ENCODE measurements at places on chromosomes 12 and 14.

GRCh38 chr14:54798465-54799124 lies 104.0 kb downstream of the GCH1 start:
- no peak for DNase-seq

- DNase-seq = no peak
These were observed 6.0 kb upstream of the GPR84 start for GRCh38 chr12:54370171-54370730.

DNA sequence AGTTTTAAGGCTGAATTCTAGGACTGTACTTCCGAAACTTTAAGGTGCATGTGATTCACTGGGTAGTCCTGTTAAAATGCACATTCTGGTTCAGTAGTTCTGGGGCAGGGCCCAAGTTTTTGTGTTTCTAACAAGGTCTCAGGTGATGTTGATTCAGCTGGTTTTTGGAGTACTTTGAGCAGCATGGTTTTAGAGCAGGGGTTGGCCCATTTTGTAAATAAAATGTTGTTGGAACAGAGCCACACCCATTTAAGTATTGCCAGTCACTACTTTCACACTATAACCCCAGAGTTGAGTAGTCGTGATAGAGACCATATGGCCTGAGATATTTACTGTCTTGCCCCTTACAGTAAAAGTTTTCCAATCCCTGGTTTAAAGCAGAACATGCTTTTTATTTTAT lies 111.3 kb downstream of the SYNE2 start:
- DNase-seq = no peak

DNA sequence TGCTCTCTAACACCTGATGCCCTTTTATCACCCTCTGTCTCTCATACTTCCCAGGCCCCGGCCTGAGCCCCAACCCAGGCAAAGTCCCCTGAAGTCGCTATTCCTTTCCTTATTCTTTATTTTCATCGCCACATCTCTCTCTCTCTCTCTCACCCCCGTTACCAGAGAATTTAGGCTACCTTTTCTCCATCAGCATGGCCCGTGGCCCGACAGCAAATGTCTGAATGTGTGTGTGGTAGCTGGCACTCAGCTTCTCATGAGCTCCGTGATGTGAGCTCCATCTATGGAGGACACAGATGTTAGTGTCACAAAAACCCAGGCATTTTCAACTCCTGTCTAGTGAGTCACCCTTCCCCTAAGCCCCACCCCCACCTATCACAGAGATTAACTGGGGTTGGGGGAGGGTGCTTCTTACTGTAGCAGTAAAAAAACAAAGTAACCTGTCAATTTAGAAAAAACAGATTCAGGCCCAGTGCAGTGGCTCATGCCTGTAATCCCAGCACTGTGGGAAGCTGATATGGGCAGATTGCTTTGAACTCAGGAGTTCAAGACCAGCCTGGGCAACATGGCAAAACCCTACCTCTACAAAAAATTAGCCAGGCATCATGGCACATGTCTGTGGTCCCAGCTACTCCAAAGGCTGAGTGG lies 53.8 kb downstream of the VCPKMT start:
- peak; percentile 48 for DNase-seq

DNA sequence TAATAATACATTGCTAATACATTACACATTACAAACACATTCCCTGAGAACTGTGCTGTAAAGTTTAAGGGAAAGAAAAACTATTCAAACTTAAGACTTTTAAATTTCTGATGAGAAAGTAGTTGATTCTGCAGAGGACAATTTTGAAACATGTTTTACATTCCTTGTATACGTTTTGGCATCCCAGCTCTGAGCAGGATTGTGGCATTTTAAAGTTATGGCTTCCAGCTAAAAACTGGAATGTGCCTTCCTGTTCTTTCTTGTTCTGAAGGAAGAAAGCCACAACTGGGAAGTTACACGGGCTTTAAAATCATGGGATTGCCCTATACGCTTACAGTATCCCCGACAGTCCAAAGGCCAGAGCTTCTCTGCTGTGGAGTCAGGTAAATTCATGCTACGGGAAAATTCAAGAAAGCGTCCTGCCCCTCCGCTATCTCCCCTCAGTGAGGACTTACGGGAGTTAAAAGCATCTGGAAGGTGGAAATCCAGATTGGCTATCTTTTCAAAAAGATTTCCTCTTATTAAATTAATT lies 10.8 kb upstream of the KLHL42 start:
- DNase-seq = no peak

DNA sequence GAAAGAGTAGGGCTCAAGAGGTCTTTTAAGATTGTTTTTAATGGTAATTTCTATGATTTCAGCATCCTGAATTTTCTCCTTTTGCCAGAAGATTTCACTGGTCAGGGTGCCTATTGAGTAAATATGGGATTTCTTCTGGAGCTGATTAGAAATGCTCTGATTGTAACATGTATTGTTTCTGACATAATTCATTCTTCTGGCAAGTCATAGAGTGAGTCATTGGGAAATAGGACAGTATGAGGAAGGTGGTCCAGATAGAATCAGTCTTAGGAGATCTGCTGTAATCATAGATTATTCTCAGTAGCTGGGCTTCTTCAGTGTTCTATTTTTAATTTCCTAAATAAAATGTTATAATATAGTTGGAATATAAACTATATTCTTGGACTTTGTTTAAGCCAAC lies 182.0 kb upstream of the NAV3 start:
- no peak for DNase-seq

GRCh38 chr12:21683115-21683514 lies 25.5 kb upstream of the LDHB start:
- DNase-seq = no peak

DNA sequence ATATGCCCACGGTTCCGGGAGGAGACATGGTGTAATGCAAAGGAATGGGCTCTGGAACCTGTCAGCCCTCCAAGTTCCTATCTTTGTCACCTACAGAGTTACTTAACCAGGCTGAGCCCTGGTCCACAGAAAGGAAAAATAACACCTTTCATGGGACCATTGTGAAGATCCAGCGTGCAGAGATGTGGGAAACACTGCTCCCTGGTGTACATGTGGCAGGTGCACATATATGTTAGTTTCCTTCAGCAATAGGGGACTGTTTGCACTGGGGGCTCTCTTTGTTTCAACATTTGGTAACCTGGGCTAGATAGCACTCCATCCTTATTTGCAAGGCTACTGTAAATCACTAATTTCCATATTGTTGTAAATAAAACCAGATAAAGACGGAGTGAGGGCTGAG lies 72.3 kb downstream of the ANO2 start:
- peak; percentile 50 for DNase-seq

DNA sequence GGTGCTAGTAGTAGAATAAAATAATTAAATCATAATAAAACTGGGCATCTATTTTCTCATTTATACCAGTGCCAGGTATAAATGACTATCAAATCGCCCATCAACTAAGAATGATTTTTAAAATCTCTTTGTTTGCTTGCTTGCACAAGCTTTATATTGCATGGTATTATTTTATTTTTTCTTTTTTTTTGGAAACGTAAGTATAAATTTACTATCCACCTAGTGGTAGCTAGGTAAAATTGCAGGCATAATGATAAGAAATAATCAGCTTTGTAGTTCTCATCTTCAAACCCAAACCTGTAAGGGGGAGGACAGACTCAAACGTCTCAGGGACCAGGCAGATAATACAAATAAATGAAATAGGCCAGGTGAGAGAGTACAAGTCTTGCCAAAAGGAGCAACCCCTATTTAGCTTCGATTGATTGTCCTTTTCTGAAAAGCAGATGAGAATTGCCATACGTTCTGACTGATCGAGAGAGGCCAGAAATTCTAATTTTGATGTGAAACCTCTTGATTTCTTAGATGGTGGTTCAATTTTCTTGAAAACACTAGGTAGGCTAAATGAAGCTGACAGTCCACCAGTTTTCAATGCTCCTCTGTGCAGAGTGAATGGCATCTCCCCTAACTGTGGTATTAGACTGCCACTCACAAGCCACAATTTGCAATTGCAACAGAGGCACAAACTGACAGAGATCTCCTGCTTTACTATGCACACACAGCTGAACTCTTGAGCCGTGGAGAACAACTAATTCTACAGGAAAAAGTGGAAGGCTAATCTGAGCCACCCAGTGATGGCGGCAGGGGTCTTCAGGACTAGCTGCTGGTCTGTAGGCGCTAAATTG lies 189.3 kb downstream of the DACT1 start:
- no peak for DNase-seq

GRCh38 chr12:64036414-64036813 lies 185.7 kb downstream of the KICS2 start:
- DNase-seq = no peak

DNA sequence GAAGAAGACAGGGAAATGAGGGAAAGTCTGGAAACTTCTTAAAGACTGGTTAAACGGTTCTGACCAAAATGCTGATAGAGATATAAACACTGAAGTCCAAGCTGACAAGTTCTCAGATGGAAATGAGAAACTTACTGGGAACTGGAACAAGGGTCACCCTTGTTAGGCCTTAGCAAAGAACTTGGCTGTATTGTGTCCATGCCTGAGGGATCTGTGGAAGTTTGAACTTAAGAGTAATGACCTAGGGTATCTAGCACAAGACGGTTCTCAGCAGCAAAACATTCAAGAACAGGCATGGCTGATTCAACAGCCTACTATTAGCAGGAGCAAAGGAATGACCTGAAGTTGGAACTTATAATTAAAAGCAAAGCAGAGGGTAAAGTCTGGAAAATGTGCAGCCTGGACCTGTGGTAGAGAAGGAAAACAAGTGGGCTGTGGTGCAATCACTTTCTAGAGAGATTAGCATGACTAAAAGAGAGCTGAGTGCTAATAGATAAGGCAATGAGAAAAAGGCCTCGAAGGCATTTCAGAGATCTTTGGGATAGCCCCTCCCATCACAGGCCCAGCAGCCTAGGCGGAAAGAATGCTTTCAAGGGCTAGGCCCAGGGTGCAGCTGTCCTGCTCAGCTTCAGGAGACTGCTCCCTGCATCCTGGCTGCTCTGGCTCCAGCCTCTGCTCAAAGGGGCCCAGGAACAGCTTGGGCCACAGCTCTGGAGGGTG lies 60.3 kb downstream of the ATP2B1 start:
- no peak for DNase-seq

DNA sequence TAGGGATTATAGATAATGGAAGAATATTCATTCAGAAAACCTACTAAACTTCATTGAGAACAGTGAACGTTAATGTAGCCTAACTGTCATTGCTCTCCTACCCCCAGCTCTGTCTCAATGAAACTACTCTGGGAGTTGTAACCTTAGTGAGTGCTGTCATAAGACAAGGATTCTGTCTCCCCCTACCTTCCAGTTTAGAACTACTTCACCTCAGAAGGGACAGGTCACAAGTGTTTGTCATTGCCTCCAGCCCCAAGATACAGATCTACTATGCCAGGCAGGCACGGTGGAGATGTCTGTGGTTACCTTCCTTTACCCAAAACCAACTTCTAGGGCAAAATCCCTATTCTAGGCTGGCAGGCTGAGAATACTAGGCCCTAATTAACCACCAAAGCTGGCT lies 833.1 kb upstream of the SEL1L start:
- no peak for DNase-seq

GRCh38 chr12:20646239-20646827 lies 48.8 kb upstream of the SLCO1C1 start:
- DNase-seq = no peak

- peak; percentile 74 for DNase-seq
These were observed 910 bp upstream of the SRP54 start for GRCh38 chr14:34981743-34982420.

GRCh38 chr12:101857043-101857558 lies 20.3 kb upstream of the DRAM1 start:
- DNase-seq = no peak

DNA sequence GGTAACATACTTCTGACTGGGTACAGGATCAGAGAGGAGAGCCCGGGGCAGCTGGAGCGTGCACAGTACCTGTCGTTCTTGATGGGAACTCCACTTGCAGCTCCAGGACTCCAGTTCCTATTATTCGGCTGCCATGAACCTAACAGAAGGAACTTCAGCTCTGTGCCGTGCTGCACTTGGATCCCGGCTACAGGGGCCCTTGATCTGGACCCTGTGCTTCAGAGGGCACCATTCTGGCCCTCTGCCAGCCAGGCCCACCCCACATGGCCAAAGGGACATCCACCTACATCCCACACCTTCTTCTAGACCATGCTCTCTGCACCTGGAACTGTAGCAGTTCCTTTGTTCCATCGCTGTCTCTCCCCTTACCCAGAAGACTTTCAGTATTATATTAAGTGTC lies 58.2 kb downstream of the PAX9 start:
- no peak for DNase-seq

- no peak for DNase-seq
These were observed 5.5 kb downstream of the AKT1 start for GRCh38 chr14:104789752-104790743.

GRCh38 chr12:113392520-113392919 lies 11.2 kb downstream of the SDS start:
- no peak for DNase-seq

- no peak for DNase-seq
These were observed 2.9 kb upstream of the PFDN5 start for GRCh38 chr12:53292426-53292825.

DNA sequence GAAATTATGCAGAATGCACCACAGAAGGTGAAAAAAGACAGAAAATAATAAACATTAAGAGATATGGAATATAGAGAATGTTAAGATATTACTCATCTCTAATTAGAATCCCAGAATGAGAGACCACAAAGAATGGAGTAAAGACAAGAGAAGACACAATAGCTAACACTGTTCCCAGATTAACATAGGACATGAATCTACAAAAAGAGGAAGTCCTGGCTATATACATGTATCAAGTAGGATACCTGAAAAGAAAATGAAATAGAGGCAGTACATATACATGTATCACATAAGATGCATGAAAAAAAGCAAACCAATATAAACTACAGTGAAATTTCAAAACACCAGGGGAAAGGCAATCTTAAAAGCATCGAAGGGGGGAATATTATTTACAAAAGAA lies 5.6 kb upstream of the EPS8 start:
- DNase-seq = no peak

- DNase-seq = no peak
These were observed 109.7 kb downstream of the SLC25A47 start for GRCh38 chr14:100432652-100433427.

DNA sequence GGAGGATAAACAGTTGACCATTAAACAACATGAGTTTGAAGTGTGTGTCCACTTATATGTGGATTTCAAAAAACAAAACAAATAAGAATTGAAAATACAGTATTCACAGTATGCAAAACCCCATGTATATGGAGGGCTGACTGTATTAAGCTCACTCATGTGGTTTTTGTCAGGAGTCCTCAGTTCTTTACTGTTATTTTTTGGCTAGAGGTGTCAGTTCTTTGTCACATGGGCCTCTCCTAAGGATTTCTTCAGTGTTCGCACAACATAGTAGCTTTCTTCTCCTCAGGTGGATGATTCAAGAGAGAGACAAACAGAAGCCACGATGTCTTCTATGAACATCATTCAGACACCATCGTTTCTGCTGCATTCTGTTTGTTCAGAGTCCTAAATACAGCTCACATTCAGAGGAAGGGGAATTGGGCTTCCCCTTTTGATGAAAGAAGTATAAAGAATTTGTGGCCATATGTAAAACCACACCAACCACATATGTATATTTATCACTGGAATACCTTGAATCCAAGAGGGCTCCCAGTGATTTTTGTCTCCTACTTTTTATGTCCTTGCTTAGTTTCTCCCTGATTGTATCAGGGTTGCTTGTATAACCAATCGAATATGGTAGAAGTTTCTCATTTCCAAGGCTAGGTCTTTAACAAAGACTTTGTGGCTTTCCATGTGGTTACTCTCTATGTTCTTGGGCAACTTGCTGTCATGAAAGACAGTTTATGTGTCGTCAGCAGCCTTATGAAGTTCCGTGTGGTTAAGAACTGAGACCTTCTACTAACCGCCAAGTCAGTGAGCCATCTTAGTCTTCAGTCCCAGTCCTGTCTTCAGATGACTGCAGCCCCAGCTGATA lies 18.9 kb downstream of the MNAT1 start:
- no peak for DNase-seq

GRCh38 chr12:130043685-130044406 lies 118.4 kb upstream of the FZD10 start:
- no peak for DNase-seq

GRCh38 chr12:753611-754472 lies 1.5 kb downstream of the WNK1 start:
- peak; percentile 67 for DNase-seq

Data from NCI-H2171 treated with DMSO at 0.1 percent for 48 hours (cell line).